ENCODE measurements at places on chromosomes 6 and 20.

- DNase-seq = peak; percentile 35
Measured at GRCh38 chr6:168616816-168617765, 176.1 kb downstream of the SMOC2 start.

DNA sequence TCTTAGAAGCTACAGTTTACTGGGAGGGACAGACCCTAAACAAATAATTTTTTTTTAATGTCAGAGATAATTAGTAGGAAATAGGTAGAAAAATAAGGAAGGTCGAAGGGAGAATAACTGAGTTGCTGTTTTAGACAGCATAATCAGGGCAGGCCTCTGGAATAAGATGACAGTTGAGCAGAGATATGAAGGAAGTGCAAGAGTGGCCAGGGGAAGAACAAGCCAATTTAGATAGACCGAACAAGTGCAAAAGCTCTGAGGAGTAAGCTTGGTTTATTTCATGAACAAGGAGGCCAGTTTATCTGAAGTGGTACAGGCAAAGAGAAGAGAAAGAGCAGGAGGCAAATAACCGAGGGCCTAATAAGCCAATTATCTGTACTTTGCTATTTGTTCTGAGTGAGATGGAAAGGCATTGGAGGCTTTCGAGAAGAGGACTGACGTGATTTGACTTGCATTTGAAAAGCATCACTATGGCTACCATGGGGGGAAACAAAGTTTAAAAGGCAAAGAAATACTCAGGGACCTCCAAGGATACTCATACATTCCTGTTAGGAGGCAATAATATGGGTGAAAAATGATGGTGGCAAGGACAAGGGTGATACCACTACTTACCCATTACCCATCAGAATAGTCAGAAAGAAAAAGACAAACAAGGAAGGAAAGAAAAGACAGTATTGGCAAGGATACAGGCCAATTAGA, 19.7 kb downstream of the PROCR start:
- DNase-seq = no peak

DNA sequence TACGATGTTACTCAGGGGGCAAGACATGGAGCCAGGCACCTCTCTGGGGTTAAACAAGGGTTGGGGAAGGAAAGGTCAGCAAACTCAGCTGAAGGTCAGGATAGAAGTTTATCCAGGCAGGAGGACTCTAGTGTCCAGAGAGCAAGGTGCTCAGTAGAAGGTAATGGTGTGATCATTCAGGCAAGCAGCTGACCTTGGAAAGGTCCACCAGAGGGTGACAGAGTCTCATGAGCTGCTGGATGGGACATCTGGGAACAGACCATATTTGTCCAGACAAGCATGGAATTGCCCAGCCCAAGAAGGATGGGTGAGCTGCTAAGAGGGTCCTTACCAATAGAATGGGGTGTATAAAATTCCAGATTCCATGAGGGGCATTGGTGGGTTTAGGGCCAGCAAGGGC, 89.5 kb downstream of the MAP3K7 start:
- no peak for DNase-seq

- no peak for DNase-seq
Measured at GRCh38 chr20:37190354-37191112, 11.2 kb upstream of the MROH8 start.
